ENCODE measurements at places on chromosomes 11 and 22. TPM values are rescaled to one million over a fixed set of nuclear protein-coding genes. Genes with fewer than 3 reads are reported as not detected.

The LRRC4C gene
- total RNA-seq = not detected

The C11orf87 gene
- not detected for total RNA-seq

The KRTAP5-8 gene
- total RNA-seq = not detected

The B4GALNT4 gene
- 35.6 TPM for total RNA-seq

The APOBEC3H gene
- not detected for total RNA-seq

The MYEOV gene
- 0.52 TPM for total RNA-seq

The BEST1 gene
- 6.7 TPM for total RNA-seq

The RHOD gene
- total RNA-seq = 17.1 TPM

The FOLR3 gene
- not detected for total RNA-seq

The OR4S1 gene
- not detected for total RNA-seq

The SLC22A9 gene
- total RNA-seq = 1.7 TPM

The GAL gene
- 94.4 TPM for total RNA-seq

The EHF gene
- 0.21 TPM for total RNA-seq

The FANCF gene
- total RNA-seq = 13.8 TPM

The GRM5 gene
- not detected for total RNA-seq

The RIC3 gene
- not detected for total RNA-seq

The FREY1 gene
- 1.3 TPM for total RNA-seq

The PTPN5 gene
- not detected for total RNA-seq

The SLC5A12 gene
- total RNA-seq = 0.44 TPM

The CRYBB2 gene
- not detected for total RNA-seq

The FOLR1 gene
- 65.9 TPM for total RNA-seq

The ADAMTS8 gene
- not detected for total RNA-seq

Data from Caco-2 (cell line).